Activated T-cell treated with anti-CD3 and anti-CD28 coated beads, Interleukin-2, amount 50 U/mL, for 72 hours (primary cell): ENCODE measurements at places on chromosomes 2 and 18.

DNA sequence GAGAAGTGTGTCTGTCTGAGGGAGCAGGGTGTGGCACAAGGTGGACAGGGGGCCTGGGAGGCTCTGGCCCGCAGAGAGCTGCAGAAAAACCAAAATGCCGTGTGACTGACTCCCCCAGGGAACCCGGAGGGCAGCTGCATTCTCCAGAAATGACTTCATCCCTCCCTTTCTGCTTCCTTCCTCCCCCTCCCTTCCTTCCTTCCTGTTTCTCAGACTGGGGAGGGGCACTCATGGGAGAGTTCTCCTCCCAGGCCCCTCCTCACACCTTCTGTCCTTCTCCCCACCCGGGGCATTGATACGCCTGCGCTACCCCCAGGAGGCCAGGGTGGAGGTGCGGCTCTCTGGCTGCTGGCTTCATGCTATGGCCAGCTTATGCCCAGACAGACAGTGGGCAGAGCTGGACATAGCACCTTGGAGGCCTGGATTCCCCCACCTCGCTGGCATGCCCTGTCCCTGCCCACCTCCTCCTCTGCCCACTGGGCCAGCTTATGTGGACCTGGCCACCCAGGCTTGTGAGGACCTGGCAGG lies 8.2 kb upstream of the GPR17 start:
- no peak for DNase-seq

GRCh38 chr2:177056481-177056929 lies 156.1 kb upstream of the HNRNPA3 start:
- no peak for DNase-seq

- DNase-seq, result no peak
Observed at GRCh38 chr2:230742781-230743180, 30.1 kb downstream of the CAB39 start.

DNA sequence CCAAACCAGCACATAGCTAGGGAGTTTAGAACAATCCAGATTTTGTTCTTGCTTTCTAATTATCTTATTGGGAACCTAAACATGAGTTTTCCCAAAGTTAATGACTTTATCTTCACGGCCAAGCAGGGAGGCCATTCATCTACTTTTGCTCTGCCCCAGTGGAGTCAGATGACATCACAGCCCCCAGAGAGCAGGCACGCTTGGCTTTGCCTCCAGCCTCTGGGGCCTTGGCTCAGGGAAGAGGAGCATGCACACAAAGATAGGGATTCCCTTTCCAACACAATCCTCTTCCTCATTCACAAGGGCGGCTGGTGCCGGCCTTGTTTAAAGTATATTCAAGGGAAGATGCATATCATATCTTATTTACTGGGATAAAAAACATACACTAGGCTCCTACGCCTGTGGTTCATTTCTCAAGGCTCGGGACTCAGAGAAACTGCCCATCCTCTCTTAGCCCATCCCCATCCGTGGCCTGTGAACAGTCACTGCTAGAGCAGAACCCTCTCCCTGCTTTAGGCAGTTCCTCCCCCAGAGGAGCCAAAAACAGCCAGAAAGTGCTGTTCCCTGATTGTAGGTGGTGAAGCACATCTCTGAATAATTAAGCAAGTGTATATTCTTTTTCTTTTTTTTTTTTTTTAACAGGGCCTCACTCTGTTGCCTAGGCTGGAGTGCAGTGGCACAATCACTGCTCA lies 21.2 kb downstream of the TGFA start:
- DNase-seq, result no peak

DNA sequence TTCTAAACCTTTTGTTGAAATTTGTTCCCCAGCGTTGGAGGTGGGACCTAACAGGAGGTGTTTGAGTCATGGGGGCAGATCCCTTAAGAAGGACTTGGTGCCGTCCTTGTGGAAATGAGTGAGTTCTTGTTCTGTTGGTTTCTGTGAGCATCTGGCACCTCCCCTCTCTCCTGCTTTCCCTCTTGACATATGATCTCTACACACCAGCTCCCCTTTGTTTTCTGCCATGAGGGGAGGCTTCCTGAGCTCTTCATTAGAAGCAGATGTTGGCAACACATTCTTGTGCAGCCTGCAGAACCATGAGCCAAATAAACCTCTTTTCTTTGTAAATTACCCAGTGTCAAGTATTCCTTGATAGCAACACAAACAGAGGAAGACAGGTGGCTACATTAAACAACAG lies 23.8 kb downstream of the NABP1 start:
- DNase-seq, result no peak

DNA sequence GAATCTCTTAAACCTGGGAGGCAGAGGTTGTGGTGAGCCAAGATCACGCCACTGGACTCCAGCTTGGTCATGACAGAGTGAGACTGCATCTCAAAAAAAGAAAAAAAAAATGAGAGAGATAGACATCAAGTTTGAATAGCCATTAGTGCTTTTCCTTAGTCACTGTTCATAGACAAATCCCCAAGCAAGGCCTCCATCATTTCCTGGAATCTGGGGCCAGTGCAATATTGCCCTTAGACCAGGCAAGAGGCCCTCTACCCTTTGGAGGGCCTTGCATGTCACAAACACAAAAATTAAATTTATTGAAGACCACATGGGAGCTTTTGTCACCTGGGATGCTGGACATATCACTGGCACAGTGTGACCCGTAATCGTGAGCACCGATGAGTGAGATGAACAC lies 141.5 kb downstream of the B3GNT2 start:
- no peak for DNase-seq

GRCh38 chr2:106189325-106189724 lies 4.8 kb downstream of the UXS1 start:
- no peak for DNase-seq

DNA sequence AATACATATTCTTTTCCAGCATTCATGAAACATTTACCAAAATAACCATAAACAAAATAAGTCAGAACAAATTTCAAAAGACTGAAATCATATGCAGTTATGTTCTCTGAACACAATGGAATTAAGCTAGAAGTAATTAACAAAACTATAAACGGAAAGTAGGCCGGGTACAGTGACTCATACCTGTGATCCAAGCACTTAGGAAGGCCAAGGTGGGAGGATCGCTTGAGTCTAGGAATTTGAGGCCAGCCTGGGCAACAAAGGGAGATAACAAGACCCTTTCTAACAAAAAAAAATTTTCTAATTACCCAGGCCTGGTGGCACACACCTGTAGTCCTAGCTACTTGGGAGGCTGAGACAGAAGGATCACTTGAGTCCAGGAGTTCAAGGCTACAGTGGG lies 14.9 kb downstream of the ATAD2B start:
- DNase-seq, result no peak

GRCh38 chr2:27776097-27776496 lies 4.6 kb downstream of the MRPL33 start:
- DNase-seq, result no peak

GRCh38 chr2:46001290-46001689 lies 295.9 kb upstream of the EPAS1 start:
- no peak for DNase-seq

DNA sequence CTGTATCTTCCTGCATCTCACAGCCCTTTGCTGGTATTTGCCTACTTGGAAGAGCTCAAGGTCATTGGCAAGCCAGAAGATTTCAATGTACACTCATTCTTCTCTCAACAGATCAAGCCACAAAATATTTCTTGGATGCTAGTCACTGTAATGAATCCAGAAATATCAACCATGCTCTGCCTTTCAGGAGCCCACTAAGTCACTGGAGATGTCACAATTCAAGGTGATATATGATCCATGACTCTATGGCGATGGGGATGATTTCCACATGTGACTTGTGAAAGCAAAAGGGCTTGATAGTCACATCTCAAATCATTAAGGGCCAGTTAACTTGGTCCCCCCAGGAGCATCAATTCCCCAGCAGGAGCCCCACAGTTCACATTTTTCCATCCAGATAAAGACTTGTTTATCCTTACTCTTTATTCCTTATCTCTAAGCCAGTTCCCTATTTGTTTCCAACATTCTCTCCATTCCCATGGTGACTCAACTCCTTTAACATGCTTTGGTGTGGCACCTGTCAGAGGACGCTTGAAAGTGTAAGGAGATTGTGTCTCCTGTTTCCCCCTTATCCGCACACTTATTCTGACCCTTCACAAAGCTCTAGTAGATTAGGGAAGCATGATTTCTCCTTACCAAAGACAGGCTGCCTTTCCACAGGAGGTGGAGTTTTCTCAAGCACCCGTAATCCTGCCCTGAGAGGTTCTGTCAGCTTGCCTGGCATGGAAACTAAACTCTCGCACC lies 15.8 kb downstream of the PKDCC start:
- no peak for DNase-seq

DNA sequence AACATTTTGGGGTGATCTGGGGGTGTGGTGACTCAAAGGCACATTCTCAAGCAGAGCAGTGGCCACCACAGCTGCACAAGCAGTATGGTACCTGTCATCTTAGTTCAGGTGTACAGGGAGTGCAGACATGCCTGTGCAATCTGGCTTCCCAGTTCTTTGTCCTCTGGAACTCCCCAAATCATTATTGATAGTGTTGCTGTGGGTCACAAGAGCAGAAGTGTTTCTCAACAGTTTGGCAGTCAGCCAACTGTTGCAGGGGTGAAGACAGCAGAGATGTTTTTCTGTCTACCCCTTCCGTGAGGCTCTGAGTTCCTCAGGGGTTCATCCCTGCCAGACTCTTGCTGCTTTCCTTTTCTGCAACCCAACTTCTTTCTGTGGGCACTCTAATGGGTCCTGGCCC lies 206.5 kb upstream of the ZSWIM2 start:
- no peak for DNase-seq

DNA sequence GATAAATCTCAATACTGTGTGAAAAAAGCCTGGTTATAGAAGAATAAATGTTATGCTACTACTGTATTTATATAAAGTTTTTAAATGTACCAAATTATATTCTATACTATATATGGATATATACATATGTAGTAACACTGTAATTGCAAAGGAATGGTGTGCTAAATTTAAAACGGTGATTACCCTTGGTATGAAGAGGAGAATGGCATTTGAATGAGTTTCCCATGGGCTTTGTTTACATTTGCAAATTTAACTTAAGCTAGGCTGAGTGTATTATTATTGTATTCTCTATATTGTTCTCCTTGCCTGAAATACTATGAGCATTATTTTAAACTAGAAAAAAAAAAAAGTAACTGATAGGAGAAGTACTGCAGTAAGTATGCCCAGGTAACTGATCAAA lies 4.7 kb upstream of the SP3 start:
- DNase-seq, result no peak

GRCh38 chr18:63890950-63891304 lies 3.4 kb downstream of the SERPINB2 start:
- no peak for DNase-seq

DNA sequence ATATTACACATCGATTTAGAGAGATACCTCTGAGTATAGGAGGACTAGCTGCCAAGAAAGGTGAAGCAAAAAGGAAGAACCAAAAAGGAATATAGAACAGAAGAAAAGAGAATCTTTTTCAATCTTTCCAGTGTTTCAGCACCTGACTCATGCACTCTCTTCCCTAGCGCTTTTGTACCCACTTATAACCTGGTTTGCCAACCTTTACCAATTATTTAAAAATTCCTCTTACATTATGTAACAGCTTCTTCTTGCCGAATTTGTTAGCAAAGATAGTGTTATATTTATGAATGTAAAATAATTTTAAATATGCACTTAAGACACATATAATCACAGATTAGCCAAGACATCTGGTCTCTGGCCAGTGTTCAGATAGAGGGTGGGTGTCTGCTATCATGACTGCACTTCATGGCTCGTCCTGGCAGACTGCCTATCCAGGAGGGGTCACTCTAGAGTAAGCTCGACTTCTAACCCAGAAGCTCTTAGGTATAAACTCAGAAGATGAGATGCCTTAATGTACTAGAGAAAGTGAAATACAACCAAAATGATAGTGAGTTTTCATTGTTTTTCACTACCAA lies 122.9 kb downstream of the ATAD2B start:
- DNase-seq, result no peak

- DNase-seq, result no peak
Observed at GRCh38 chr2:188623995-188624643, 332.4 kb downstream of the GULP1 start.

- DNase-seq, result no peak
Observed at GRCh38 chr2:68127358-68128242, 30.1 kb upstream of the PNO1 start.

GRCh38 chr2:230575642-230576324 lies 136.9 kb upstream of the CAB39 start:
- peak; percentile 67 for DNase-seq

- DNase-seq, result peak; percentile 32
Observed at GRCh38 chr2:238097988-238098871, 1.9 kb upstream of the ESPNL start.

DNA sequence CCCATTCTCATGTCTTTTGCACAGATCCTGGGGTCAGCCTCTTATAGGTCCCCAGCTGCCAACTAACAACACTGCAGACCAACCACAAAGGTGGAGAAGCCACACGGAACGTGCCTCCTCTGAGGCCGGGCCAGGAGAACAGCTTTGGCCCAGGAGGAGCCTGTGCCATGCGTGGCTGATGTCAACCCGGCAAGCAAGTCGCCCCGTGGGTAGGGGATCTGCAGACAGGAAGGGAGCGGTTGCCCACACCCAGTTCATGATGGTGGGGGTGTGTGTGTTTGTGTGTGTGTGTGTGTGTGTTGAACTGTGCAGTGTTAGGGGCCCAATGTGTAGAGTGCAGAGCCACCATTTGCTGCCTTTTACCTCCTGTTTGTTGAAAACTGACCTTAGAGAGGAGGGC lies 2.4 kb upstream of the CLEC4F start:
- no peak for DNase-seq

DNA sequence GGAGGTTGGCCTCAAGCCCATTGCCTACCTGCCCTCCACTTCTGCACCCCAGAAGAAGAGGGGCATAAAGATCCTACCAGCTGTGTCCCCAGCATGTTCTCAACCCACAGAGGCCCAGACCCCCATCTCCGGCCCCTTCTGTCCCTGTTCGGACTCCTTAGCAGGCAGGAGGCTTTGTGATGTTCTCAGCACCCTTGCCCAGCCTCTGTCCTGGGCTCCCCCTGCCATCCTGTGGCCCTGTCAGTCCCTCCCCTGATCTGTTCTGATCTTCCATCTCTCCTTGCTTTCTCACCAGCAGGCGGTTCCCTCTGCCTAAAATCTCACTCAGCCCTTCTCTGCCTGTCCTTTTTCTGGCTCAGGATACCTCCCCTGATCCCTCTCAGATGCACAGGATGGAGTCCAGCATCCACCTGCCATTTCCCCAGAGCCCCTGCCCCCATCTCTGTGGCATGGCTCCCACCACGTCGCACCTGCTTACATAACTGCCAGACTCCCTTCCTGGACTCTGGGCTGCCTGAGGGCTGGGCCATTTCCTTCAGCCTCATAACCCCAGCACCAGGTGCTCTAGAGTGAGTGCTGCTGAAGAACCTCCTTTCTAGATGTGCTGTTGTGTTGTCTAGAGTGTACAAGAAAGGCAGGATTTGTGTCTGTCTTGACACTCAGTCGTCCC lies 134.0 kb downstream of the CTIF start:
- no peak for DNase-seq
